ENCODE measurements at places on chromosomes 1 and 21.

DNA sequence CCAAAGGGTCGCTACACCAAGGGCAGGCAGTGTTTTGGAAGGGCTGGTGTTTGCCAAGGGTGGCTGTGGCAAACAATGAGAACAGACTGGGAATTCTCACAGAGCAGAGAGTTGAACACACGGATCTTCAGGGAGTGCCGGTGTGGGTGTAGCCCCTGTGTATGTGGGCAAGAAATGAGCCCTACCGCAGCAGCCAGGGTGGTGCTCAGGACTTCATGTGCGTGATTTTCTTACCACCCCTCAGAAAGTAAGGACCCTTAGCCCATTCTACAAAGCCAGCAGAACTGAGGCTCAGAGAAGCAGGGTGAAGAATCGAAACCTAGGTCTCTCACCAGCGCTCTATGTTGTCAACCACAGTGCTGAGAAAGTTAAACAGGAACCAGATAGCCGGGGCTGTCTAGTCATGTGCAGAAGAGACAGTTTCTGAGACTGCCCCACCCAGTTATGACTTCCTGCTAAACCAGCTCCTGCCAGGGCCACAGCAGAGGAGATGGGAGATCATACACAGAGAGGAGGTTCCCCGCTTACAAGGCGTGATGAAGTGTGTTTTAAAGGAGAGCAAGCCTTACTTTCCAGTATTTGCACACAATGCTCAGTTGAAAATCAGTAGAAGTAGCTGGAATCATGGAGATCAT, 21.9 kb upstream of the MORC3 start:
- peak; percentile 33 for DNase-seq

DNA sequence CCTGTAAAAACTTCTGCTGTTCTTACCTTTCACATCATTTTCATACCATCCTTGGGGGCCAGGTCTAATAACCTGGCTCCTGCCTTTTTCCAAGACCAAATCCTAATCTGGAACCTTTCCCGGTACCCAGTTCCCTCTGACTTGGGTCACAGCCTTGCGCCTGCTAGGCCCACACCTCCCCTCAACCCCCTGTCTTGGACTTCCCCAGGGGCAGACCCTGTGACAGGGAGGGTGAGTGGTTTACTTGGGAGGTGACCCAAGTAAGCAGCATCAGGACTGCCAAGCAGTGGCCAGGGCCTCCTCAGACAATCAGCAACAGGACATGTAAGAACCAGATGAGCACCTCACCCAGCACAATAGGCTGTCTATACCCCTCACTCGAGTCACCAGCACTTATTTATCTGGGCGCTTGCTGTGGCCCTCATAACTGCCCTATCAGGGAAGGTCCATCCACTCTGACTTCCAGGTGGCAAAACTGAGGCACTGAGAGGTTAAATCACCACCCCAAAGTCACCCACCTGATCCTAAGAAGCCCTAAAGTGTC, 124.7 kb downstream of the MATN1 start:
- no peak for DNase-seq

DNA sequence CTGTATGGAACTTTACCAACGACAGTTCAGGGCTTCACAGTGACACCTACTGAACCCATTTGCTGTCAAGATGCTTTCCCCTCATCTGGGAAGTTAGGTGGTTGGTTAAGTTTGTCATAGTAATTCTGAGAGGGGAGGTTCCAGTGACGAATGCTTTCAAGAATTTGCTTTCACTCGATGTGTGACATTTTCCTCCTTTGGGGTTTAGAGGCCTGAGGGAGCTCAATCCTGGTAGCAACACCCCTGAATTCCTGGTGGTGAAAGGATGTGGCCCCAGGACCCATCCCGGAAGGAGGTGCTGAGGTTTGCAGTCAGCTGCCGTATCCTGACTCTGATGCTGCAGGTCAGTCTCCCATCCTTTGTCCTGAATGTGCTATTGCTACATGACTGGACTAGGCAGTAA, 2.8 kb downstream of the PIGV start:
- no peak for DNase-seq

DNA sequence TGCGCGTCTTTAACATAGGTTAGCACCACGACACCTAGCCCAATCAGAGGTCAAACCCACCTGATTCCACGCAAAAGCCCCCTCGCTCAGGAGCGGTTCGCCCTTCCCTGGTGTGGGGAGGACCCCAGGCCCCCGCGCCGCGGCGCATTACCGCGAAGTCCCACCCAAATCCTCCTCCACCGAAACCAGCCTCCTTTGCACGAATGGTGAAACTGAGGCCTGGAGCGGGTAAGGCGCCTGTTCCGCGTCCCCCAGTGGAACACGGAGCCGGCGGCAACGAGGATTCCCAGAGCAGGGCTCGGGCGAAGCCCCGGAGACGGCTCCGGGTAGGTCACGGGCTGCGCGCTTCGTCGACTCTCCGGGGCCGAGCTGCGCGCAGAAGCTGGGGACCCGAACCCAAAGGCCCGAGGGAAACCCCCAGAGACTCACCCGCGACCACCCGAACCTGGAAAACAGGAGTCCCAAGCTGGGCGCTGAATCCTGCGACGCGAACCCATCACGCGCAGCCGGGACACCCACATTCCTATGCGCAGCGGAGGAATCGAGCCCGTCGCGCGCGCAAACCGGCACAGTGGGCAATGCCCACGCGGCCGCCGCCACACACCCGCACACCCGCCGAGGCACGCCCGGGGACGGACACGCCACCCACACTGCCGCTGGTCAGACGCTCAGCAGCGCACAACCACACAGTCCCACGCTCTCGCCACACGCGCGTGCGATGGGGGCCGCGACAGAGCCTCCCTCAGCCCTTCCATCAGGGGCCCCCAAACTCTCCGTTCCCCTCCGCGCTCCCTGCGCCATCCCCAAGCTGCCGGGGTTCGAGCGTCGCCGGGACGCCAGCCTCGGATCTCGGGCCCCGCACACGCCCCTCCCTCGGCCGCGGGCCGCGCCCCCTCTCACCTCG, 507 bp downstream of the GLIS1 start:
- no peak for DNase-seq

- no peak for DNase-seq
These were observed 1706.6 kb downstream of the MRPL39 start for GRCh38 chr21:23900727-23901126.

DNA sequence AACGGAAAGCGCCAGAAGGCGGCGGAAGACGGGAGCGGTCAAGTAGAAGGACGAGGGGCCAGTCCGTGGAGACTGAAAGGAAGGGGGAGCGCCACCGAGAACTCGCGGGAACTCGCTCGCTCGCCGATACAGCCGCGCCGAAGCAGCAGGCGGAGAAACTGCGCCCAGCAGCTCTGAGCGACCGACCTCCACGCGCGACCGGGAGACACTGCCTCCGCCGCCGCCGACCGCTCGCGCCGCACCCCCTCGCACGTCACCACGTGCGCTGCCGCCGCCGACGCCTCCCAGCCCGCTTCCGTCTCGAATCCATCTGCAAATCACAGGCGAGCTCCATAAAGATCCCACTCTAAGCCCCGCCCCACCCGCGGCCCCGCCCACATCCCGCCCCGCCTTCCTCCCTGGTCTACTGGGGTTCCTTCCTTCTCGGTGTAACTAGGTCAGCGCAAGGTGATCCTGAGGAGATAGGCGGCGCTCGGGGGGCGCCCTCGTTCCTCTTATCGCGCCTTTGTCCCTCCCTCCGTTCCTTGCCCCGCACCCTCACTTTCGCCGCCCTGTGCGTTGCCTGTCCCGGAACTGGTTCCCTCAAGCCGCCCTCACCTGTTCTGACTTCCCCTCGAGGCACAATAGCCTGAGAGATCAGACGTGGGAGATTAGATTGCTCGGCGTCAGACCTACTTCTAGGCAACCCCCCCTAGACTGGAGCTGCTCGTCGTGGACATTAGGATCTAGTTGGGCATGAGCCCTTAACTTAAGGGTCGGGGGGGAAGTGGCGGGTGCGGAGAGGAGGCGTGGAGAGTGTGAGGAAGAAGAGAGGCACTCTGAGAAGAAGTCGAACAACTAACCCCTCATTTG, at the start of gene IVNS1ABP:
TSS of gene IVNS1ABP (minus strand) at position 210 of the 852 bp plus-strand sequence. CDS start 7,750 bp downstream, outside the sequence.
- DNase-seq = peak; percentile 92
